ENCODE measurements at places on chromosomes 13 and 19.

DNA sequence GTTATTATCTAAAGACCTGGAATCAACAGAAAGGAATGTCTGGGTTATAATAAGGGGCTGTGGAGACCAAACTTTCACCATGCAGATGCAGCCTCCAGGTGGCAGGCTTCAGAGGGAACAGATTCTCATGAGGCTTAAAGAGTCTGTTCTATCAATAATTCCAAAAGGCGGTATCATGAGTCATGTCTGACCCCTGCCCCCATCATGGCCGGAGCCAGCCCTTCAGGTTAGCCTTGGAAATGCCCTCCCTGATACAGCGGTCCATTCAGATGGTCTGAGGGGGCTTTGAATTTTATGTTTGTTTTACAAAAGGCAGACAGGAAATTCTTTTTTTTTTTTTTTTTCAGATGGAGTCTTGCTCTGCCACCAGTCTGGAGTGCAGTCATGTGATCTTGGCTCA, 21.7 kb upstream of the LAMP1 start:
- no peak for DNase-seq

DNA sequence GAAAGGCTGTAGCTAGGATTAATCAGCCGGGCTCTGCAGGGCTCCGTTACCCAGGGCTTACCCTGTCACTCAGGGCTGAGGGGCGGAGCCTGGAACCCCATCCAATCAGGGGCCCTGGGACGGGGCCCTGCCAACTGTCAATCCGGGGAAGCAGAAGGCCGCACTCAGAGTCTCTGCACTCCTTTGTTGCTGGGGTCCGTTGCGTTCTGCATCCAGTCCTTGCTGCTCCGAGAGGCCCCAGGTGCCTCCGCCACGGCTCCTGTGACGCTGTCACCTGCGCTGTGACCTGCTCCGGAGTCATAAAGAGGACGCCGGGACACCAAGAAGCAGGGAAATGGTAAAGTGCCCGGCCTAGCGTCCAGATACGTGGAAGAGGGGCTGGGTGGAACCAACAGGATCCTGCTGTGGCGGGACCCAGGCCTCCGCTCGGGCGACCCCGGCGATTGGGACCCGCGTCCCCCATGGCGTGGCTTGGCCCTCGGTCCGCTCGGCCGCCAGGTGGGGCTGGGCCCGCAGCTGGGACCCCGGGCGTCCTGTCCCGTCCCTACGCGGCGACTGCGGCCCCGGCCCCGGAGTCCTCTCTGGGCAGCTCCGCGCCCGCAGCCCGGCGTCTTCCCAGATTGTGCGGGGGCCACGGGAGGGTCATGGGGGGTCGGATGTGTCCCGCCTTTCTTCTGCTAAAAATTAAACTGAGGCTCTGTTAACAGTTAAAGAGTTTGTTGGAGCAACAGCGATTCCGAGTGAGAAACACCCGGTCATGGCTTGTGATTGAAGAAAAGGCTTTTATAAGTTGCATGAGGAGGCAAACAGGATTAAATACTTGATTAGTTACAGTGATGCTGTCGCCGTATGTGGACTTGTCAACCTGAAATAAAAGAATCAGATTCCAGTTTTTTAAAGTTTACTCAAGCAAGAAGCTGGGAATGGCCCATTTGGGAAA, at the start of gene ZNF491:
Gene ZNF491 (plus strand): TSS at position 133 of the 940 bp plus-strand sequence. CDS start 7,431 bp downstream, outside the sequence.
- peak; percentile 79 for DNase-seq

- no peak for DNase-seq
Observed at GRCh38 chr19:843180-843835, 2.5 kb downstream of the PRTN3 start.

GRCh38 chr13:65540175-65540574, 1690.0 kb downstream of the PCDH9 start:
- DNase-seq: no peak

GRCh38 chr13:94701313-94702180, 10.8 kb downstream of the SOX21 start:
- no peak for DNase-seq

GRCh38 chr13:84744203-84744602, 861.9 kb upstream of the SLITRK1 start:
- DNase-seq: no peak

GRCh38 chr19:49415102-49415809, 8.0 kb downstream of the PTH2 start:
- DNase-seq: no peak

DNA sequence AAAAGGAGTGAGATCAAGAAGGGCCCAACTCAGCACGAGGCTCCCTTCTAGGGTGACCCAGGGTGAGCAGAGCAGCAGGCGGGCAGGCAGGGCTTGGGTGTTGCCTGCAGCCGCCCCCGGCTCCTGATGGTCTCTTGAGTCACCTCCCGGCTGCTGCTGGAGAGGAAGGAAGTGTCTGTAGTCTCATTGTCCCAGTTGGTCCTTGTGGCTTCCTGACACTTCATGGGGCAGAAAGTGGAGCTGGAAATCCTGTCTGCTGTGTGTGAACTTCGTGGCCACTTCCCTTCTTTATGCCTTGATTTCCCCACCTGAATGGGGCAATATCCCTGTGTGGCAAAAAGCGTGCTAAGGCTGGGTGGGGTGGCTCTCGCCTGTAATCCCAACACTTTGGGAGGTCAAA, 2.5 kb downstream of the MAP1S start:
- peak; percentile 12 for DNase-seq

- DNase-seq: no peak
Observed at GRCh38 chr13:30679483-30680330, 55.6 kb upstream of the ALOX5AP start.

Measured in gastrocnemius medialis (tissue), 4 donors.